ENCODE measurements at places on chromosomes 11 and 22.

DNA sequence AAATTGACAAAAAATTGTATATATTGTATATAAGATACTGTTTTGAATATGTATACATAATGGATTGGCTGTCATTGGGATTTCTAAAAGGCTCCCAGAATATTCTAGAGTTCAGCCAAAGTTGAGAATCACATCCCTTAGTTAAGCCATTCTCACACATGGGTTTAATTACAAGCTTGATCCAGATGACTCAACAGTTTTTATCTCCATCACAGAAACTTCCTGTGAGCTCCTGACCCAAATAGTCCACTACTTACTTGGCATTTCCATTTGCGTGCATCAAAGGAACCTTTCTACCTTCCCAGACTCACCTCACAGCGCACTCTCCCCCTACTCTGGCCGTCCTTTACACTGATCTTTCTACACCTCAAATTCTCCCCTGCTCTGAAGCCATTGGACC lies 184.8 kb upstream of the ARHGAP20 start:
- no peak for DNase-seq

GRCh38 chr11:68329978-68330699 lies 17.7 kb downstream of the LRP5 start:
- no peak for DNase-seq

DNA sequence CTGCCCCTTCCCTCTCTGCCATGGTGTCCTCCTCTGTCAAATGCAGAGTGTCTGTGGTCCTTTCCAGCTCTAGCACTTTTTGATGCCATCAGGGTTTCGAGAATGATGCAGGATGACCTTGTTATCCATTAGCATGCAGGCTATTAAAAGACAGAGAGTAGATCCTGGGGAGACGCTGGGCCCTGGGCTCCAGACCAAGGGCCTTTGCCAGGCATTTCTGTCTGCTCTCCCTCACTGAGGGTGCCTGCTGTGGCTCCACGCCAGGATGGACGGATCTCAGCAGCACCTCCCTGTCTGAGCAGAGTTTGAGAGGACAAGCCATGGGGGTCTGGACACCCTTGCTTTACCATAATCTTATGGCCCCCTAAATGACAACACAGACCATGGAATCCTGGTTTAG lies 110.8 kb upstream of the CD82 start:
- no peak for DNase-seq

- no peak for DNase-seq
These were observed 56.9 kb downstream of the ATG16L2 start for GRCh38 chr11:72871119-72871518.

GRCh38 chr22:30243661-30244060 lies 2.9 kb downstream of the LIF start:
- no peak for DNase-seq

GRCh38 chr11:126134461-126135155 lies 71.9 kb upstream of the CDON start:
- DNase-seq, result no peak

DNA sequence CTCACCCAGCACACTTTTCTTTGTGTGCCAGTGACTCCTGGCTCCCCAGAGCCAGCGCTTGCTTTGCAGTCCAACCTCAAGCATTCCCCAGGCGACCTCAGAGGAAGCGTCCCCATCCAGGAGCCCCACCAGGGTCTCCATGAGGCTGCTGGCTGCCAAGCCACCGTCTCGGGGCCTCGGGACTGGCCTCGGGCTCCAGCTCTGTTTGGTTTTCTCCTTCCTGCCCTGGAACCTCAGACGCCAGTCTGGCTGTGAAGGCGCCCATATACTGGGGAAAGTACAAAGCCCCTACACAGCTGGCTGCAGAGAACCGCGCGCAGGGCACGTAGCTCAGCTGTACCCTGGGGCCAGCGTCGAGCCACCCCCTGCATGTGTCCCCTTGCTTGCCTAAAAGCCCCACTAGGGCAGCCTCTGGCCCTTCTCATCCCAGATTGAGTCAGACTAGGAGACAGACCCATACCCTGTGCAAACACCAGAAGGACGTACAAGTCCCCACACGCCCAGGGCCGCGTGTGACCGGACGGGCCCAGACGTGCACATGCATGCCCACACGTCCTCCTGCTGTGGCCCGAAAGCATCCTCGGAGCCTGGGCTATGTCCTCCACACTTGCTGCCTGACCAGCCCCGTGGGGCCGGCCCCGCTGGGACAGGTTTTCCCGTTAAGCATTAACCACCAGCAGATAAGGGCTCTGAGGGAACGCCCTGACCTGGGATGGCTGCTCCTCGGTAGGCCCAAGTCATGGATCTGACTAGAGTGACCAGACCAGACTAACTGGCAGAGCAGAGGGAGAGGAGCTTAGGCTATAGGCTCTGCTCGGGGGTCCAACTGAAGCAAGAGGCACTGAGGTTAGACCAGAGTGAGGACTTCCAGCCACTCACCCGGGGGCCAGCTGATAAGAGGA lies 4.2 kb upstream of the SYT8 start:
- peak; percentile 12 for DNase-seq

- DNase-seq, result no peak
These were observed 88.5 kb downstream of the TENM4 start for GRCh38 chr11:79352349-79352703.

GRCh38 chr22:26550498-26551033 lies 38.3 kb upstream of the TFIP11 start:
- DNase-seq, result no peak

GRCh38 chr11:128465531-128465930 lies 121.8 kb downstream of the ETS1 start:
- no peak for DNase-seq

GRCh38 chr11:64118876-64119665 lies 46.8 kb downstream of the MACROD1 start:
- DNase-seq, result no peak

GRCh38 chr11:124115782-124116616 lies 749 bp downstream of the VWA5A start:
- DNase-seq, result no peak

- no peak for DNase-seq
These were observed 68.6 kb upstream of the PAX6 start for GRCh38 chr11:31879681-31880080.

- no peak for DNase-seq
These were observed 51.6 kb downstream of the RPUSD4 start for GRCh38 chr11:126159719-126160344.

- DNase-seq, result no peak
These were observed 58.8 kb upstream of the RDX start for GRCh38 chr11:110355011-110355744.

- no peak for DNase-seq
These were observed 21.5 kb upstream of the CSNK2A3 start for GRCh38 chr11:11374358-11375148.

DNA sequence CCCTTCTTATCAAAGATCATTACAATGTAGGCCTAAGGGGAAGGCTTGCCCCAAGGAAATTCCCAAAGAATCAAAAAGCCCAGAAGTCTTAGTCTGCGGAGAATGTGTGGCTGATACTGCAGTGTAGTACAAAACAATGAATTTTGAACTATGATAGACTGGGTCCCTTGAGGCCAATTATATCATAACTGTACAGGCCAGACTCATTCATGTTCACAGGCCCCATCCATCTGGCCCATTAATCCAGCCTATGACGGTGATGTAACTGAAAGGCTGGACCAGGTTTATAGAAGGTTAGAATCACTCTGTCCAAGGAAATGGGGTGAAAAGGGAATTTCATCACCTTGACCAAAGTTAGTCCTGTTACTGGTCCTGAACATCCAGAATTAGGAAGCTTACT lies 35.2 kb downstream of the IGLL1 start:
- DNase-seq, result no peak

GRCh38 chr11:77080643-77081210 lies 14.0 kb downstream of the CAPN5 start:
- DNase-seq, result no peak

- DNase-seq, result no peak
These were observed 46.9 kb downstream of the LUZP2 start for GRCh38 chr11:24543771-24544170.

DNA sequence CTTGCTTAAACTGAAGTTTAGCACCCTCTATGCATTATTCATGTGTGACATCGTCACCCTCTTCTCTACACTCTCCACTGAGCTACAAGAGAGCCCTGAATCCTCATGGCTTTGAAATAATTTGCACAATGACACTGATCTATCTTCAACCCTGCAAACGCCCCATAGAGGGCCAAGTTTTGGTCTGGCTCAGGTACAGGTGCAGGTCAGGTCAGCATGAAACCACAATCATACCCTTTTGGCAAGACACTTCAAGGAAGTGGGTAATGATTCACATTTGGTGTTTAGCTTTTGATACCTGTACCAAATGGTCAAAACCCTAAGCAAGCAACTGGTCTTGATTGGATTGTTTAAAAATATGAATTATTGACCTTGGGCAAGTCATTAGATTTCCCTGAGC lies 122.2 kb upstream of the CADM1 start:
- no peak for DNase-seq

- no peak for DNase-seq
These were observed 24.8 kb downstream of the CTNND1 start for GRCh38 chr11:57786436-57786835.

- no peak for DNase-seq
These were observed 127.0 kb downstream of the MRTFA start for GRCh38 chr22:40509401-40510134.

- no peak for DNase-seq
These were observed 1.1 kb upstream of the CCND1 start for GRCh38 chr11:69639831-69640230.

DNA sequence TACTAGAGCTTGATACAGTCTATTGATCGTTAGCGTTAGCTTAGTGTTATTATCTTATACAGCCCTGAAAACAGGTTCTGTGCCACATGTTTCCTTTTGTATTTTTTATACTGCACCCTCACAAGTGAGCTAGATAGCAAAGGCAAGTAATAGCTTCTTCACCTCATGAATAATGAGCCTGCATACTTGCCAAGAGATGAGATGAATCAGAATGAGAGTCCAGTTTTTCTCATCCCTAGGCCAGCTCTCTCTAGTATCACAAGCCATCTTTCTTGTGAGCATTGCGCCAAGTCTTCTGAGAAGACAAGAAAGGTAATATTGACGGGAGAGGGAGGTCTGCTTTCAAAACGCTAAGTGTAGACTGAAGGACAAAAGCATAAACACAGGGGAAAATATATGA lies 8.7 kb upstream of the CARD18 start:
- DNase-seq, result no peak

DNA sequence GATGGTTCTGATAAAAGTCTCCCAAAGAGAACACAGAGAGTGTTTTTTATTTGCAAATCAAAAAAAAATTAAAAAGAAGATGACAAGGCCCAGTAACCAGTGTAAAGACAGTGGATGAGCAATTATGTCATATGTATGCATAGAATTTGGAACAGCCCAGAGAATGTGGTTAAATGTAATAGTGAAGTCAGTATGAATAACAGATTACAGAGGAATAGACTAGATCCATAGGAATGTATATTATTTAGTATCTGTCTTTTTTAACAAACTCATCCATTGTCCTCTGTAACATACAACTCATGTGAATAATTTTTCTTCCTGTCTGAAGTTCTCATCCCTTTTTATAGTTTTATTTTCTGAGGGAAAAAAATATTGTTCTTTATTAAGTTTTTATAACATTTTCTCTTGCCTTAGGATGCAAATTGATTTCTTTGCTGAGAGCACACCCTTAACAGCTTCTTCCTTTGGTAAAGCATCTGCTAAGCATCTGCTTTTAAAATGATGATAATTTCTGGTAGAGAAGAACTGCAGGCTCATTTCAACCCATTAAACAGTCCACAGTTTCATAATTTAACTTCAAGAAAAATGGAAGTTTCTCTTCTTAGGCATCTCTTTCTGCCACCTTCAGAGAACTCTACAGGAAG lies 266.5 kb upstream of the MTNR1B start:
- DNase-seq, result no peak

- no peak for DNase-seq
These were observed at the start of gene PRRG4 for GRCh38 chr11:32829680-32830412. PRRG4 (plus strand) TSS chr11:32829927; CDS start chr11:32830530, 603 bp downstream.

GRCh38 chr11:22157531-22157930 lies 35.4 kb upstream of the ANO5 start:
- no peak for DNase-seq

GRCh38 chr11:117946842-117947526 lies 17.8 kb upstream of the TMPRSS13 start:
- DNase-seq, result peak; percentile 78

- DNase-seq, result no peak
These were observed 54.6 kb downstream of the KCNA4 start for GRCh38 chr11:29962243-29962642.

DNA sequence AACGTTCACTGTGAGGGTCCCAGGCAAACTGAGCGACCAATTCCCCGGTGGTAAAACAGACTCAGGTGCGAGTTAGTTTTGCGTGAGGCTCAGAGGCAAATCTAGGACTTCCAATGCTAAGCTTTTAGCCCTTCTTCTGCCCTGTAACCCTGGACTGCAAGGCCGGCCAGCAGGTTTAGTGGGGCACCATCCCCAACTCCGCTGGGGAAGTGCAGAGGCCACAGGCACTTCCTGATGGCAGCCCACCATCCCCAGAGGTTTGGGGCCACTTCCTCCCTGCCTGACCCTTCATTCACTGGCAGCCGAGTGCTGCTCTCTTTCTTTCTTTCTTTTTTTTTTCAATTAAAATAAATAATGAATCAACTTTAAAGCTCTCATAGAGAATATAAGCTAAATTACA lies 124.6 kb upstream of the B3GAT1 start:
- DNase-seq, result no peak

DNA sequence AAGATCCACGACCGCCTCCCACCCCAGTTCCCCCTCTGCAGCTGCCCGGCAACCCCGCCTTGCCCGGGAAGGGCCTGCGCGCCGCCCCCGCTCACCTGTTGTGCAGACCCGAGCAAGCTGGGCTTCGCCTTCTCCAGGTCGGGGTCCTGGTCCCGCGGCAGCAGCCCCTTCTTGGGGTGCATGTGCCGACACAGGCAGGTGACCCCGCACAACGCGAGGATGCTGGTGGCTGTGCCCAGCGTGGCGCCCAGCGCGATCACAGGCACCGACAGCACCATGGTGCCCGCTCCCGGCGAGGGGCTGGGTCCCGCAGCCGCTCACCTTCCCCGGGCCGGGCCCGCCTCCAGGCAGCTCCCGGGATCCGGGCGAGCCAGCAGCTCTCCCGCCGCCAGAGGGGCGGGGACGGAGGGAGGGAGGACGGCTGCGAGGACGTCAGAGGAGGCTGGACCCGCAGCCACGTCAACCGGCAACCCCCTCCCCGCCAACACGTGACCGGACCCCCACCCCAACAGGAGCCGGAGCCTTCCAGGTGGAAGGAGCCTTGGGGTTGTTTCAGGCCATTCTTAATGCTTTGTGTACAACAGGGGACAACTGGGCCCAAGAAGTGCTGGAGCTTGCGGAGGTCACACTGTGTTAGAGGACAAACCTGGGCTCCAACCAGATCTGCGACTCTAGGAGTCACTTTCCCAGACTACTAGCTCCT lies at the start of gene SYT13:
Gene SYT13, minus strand, starts transcription at position 412 of the 703 bp plus-strand sequence. Its CDS starts 134 bp downstream, at position 278.
- DNase-seq, result no peak

GRCh38 chr11:122285070-122285988 lies 169.3 kb upstream of the BLID start:
- no peak for DNase-seq

GRCh38 chr11:119728211-119728626 lies 781 bp downstream of the NECTIN1 start:
- DNase-seq, result no peak
